ENCODE measurements at places on chromosomes 5 and 9.

DNA sequence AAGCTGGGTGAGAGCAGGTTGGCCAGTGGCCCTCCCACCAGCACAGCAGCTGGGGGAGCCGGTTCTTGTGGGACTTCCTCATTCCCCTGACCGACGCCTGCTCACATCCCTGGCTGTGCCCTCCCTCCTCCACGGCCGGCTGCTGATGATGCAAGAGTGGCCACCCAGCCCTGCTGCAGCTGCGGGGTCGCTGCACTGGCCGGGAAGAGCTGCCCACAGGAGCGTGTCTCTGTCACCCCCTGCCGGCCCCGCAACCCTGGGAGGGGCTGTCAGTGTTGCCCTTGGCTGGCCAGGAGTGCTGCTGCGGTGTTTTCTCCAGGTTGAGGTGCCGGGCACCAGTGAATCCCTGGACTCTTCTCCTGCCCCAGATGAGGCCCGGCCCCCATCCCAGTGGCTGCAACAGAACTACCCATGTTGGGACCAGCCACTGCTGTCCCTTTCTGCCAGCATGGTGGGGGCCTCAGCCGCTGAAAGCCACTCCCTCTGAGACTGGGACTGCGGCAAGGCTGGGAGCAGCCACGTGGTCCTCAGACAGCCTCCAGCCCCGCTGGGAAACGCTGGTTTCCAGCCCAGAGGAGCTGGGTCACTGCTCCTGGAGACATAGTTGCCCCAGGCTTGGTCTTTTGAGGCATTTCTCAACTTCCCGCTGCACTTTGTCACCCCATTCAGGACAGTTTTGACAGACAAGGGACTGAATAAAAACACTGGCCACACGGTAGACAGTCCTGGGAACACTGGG is 739 bp downstream of the CARD9 start:
- peak; percentile 8 for DNase-seq

- DNase-seq = no peak
These were observed 931 bp downstream of the FAM219A start for GRCh38 chr9:34457266-34458012.

DNA sequence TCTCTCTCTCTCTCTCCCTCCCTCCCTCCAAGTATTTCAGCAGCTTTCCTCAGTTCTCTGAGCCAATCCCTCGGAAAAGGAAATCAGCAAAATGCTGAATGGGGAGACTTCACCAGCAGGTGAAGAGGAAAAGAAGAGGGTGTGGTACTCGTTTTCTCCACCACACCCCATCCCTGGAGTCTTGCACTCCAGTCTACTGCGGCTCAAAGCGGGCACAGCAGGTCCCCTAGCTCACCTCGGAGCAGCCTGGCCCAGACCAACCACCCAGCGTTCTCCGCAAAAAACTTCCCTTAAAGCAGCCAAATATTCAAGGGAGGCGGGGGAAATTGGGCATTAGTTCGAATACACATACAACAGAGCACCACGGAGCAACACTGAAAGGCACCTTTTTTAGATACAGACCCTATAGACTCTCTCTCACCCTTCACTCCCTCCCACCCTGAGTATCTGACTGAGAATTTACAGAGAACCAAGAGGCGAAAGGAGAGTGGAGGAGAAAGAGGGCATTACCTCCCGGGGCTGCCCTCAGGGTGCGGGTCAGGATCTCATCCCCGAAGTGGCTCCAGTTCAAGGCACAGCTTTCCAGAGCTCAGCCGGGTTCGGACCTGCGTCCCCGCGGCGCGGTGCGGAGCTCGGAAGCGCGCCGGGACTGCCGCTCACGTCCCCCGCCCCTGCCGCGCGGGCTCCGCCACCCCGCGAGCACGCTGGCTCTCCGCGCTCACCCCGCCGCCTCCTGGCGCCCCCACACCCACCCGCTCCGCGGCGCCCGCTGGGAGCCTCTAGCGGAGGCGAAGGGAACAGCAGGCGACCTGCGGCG is 1638.5 kb upstream of the C9orf72 start:
- no peak for DNase-seq

- peak; percentile 76 for DNase-seq
These were observed 2.4 kb upstream of the TRIM7 start for GRCh38 chr5:181207214-181207959.

- DNase-seq = no peak
These were observed 113.3 kb downstream of the FGF10 start for GRCh38 chr5:44275908-44276307.
